ENCODE measurements at places on chromosomes 5 and 9.

DNA sequence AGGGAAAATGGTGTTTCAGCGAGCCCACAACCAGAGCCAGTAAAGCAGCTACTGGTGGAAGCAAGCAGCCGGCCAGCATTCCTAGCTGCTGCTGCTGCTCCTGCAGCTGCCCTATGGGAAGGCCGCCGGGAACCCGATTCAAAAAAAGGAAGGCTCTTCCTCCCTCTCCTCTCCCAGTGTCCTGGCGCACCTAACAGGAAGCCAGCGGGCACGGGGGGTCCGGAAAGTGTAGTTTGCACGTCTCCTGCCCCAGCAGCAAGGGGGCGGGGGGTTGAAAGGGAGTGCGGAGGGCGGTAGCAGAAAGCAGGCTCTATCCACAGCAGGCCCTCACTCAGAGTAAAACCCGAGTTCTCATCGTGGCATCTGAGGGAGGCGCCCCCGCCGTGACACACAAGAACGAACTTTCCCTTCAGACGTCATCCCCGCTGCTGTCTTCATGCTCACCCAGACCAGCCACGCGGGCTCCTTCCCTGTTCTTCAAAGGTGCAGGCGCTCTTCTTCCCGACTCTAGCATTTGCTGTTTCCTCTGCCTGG is 16.5 kb downstream of the GRXCR2 start:
- no peak for DNase-seq

- peak; percentile 68 for DNase-seq
These were observed 854 bp upstream of the ARL15 start for GRCh38 chr5:54311176-54311677.

DNA sequence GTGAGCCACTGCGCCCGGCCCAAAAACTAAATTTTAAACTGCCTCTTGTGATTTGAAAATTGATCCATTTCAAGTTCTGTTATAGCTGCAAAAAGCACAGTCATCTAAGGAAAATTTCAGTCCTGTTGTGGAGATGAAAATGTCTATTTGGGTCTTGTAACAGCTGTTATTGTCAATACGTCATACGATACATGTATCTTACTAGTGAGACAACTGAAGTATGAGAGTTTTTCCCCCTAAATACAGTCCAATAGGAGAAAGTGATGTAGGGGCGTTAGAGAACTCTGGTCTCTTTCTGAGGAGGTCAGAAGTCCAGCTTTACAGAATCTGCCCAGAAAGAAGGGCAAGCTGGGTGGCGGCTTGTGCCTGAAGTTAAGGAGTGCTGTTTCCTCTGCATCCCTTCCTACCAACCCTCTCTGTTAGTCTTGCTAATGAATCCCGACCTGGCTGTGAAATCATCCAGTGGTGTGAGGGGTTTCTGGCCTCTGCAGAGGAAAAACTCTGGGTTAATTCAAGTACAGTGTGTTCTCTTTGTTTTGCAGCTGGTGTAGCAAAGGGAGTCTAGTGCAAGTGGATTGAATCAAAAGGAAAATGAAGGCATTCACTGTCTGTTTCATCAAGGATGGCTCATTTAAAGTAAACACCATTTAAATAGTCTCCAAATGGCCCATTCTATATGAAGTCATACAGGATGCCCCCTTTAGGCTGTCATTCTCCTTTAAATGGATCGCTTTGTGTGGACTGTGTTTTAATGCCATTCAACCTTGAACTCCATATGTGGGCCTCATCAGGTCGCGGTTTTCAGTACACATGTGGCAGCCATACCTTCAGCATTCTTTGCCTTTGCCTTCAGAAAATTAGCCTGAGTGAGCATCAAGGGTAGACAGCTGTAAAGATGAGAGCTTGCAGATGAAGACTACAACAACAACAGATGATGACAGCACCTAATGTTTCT is 59.0 kb downstream of the AOPEP start:
- DNase-seq, result peak; percentile 40

DNA sequence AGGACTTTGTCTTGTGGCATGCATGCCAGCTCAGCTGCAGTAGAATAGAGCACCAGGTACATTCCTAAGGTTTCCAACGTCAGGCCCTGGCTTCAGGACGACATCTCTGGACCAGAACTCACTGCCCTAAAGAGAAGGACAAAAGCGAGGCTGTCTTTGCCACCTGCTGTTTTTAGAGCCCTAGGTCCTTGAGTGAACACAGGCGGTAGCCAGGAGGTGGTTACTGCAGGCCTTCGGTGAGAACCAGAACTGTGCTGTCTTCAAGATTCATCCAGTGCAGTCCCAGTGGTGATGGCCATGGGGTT is 288.9 kb upstream of the CDH18 start:
- DNase-seq, result no peak

DNA sequence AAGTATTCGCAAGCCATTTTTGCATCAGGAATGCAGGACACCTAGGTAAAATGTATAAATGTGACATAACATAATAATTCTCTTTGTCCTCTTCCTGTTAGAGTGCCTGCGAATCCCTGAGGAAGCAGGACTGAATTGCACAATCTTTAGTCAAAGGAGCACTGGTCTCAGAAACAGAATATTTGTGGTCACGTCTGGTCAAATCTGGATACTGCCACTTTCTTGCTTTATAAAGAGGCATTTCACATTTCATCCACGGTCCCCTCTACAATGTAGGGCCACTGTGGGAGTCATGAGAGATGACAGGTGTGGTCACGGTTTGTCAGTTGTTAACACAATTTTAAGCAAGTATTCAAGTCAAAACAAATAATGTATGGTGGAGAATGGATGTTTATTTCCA is 564.0 kb downstream of the IRX1 start:
- DNase-seq, result no peak

- DNase-seq, result peak; percentile 67
These were observed 1.6 kb downstream of the STKLD1 start for GRCh38 chr9:133377721-133378216.

- DNase-seq, result no peak
These were observed 4.5 kb downstream of the FCN2 start for GRCh38 chr9:134885001-134885678.

- no peak for DNase-seq
These were observed 735.2 kb upstream of the CDH9 start for GRCh38 chr5:27773636-27774035.

DNA sequence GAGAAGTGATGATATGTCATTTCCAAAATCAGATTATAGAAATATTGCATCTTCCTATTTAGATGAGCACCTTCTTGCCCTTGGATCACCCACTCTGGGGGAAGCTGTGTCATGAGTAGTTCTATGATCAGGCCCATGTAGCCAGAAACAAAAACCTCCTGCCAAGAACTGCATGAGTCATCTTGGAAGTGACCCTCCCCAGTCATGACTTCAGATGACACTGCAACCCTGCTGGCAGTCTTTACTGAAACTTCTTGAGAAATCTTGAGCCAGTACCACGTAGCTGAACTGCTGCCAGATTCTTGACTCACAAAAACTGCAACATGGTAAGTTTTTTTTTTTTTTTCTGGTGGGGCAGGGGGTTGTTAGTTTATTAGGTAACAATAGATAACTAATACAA is 439.6 kb upstream of the PTGER4 start:
- no peak for DNase-seq

- DNase-seq, result no peak
These were observed 26.6 kb upstream of the OBP2B start for GRCh38 chr9:133235549-133236222.

- no peak for DNase-seq
These were observed 937 bp downstream of the TMOD1 start for GRCh38 chr9:97502222-97502983.

GRCh38 chr9:116686135-116686534 is 970 bp upstream of the TRIM32 start:
- DNase-seq, result no peak

- no peak for DNase-seq
These were observed 80.1 kb downstream of the ITGA1 start for GRCh38 chr5:52867809-52868208.

- DNase-seq, result peak; percentile 35
These were observed 377.8 kb downstream of the KIAA0825 start for GRCh38 chr5:94240596-94240992.

DNA sequence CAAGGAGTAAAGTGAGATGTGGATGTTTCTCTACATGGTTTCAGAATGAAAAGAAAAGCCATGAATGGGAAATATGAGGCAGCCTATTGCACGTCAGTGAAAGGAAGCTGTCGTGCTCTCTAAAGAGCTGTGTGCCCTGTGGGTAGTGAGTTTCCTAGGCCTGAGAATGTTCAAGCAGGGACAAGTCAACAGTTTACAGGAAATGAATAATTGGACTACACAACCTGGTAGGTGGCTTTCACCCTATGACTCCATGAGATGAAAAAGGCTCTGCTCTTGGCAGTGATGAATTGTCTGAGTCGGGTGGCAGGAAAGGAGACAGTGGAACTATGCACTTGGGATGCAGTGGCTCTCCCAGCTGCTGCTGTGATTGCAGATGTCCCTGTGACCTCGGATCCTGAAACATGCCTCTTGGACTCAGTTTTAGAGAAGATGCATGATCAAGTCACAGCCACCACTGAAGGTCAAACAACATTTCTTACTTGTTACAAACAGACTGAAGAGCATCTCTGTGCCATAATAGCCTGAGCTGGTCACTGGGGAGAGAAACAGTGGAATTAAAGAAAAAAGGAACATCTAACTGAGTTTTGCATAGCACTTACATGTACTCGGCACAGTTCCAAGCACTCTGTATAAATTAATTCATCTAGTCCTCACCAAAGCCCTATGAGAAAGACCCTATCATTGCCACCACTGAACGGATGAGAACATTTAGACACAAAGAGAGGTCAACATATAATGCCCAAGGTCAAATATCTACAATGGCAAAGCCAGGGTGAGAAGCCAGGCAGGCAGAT is 293.7 kb downstream of the SPOCK1 start:
- DNase-seq, result no peak

GRCh38 chr5:59786334-59786805 is 107.2 kb downstream of the PDE4D start:
- DNase-seq, result no peak

- DNase-seq, result no peak
These were observed 183.7 kb downstream of the GLIS3 start for GRCh38 chr9:4116071-4116581.

DNA sequence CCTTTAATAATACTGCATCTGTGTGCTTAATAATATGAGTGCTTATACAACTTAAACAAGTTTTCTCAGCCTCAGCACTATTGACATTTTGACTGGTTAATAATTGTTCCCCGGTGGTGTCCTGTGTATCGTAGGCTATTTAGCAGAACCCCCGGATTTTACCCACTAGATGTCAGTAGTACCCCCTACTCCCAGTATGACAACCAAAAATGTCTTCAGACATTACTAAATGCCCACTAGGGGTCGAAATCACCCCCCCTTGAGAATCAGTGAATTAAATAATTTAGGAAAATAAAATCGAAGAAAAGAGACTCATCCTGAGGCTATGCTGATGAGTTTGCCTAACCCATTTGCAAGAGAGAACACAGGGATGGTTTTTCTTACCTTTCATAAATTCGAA is 166.3 kb downstream of the ATP10B start:
- DNase-seq, result peak; percentile 5

- DNase-seq, result no peak
These were observed 88.3 kb upstream of the PTCH1 start for GRCh38 chr9:95605101-95605500.

DNA sequence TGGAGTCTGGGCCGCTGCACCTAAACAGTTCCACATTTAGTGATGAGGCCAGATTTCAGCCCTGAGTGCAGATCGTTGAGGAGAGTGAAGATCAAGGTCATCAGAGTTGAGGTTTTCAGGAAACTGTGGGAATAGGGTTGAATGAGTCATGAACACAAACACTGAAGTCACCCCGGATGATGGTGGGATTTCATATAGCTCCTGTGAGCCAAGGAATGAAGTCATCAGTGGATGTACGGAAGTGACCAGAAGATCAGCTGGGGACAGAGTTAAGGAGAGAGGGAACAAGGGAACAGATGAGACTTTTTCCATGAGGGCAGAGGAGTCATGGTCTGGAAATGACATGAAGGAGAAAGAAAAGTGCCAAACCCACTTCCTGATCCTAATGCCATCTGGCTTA is 36.5 kb downstream of the PALM2AKAP2 start:
- DNase-seq, result no peak

- no peak for DNase-seq
These were observed 34.3 kb downstream of the PARP8 start for GRCh38 chr5:50700706-50701105.

DNA sequence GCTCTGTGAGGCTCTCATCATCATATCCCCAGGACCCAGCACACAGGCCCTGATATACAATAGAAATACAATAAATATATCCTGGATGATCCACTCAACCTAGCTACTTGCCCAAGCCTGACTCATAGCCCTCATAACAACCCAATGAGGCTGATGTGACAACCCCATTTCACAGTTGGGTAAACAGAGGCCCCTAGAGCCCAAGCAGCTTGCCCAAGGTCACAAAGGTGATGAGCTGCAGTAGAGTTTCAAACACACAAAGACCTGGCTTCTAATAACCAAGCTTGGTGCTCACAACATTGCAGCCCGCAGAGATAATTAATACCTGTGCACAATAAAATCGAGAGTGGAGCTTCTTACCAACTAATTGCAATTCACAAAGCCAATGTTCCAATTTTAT is 3.2 kb upstream of the AKNA start:
- no peak for DNase-seq

- DNase-seq, result no peak
These were observed 302.5 kb downstream of the TENT4A start for GRCh38 chr5:7015586-7016256.

GRCh38 chr5:907366-907910 is 14.8 kb downstream of the TRIP13 start:
- DNase-seq, result no peak

DNA sequence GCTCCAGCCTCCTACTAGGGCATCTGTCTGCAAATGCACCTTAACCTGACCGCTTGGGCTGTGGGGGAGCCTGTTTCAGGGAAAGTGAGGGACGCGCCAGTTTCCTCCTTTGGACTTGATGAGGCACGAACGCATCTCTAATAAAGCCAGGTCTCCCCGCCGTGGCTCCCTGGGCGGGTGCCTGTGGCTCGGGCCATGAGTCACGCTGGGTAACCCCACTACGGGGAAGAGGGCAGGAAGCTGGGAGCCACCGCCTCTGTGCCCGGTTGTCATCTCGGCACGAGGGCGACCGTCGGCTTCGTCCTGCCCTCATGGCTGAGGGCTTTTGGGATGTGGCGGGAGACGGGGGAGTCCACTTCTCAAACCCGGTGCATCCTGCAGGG is 12.1 kb downstream of the NOTCH1 start:
- no peak for DNase-seq

DNA sequence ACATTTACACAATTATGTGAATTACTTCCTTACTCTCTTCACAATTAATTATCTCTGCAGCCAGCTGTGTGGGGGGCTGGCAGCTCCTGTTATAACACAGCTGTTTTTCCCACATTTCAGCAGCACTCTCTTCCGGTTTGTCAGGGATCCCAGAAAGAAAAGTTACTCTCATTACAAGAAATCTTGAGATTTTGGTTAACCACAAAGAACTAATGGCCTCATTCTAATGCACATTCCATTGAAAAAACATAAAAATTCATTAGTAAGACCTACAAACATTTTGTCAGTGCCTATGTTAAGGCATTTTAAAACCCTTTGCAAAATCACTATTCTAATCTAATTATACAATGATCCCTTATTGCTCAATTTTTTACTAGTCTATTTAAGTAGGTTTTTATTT is 64.1 kb downstream of the PDE4D start:
- no peak for DNase-seq

- DNase-seq, result no peak
These were observed 74.3 kb downstream of the EPB41L4B start for GRCh38 chr9:109246533-109246932.

- DNase-seq, result no peak
These were observed 423.2 kb upstream of the SGCD start for GRCh38 chr5:155903791-155904190.

GRCh38 chr9:20692554-20692953 is 8.5 kb downstream of the FOCAD start:
- DNase-seq, result no peak

GRCh38 chr5:92518318-92518904 is 1062.6 kb downstream of the NR2F1-AS1 start:
- DNase-seq, result peak; percentile 11

GRCh38 chr5:80982093-80982492 is 21.9 kb downstream of the RASGRF2 start:
- DNase-seq, result no peak

Data from NCI-H2171 treated with DMSO at 0.1 percent for 48 hours (cell line).